ENCODE measurements at places on chromosomes 5 and 9.

DNA sequence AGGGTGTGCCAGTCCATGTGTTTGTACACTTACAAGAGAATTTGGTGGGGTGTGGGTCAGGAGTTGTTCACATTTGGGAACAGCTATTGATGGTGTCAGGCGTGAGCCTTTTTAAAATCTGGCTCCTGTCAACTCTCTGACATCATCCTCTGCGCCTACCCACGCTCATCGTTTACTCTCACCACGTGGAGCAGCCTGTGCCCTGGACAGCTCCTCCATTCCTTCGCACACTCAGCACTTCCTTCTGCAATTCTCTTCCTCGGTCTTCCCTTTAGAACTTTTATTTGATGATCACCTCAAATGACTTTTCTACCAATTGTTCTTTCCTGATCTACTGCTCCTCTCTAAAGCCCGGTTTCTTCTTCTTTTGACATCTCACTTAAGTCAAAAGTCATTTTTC, 42.1 kb upstream of the GNAQ start:
- DNase-seq = no peak

DNA sequence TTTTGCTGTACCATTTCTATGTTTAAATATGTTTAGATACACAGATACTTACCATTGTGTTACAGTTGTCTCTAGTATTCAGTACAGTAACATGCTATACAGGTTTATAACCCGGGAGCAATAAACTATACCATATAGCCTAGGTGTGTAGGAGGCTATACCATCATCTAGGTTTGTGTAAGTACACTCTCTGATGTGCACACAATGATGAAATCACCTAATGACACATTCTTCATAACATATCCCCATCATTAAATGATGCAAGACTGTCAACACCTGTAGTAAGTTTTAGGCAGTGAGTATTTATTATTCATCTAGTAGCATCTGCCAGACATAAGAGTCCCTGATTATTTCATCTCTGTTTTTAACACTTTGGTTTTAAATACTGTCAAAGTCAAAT, 7.3 kb upstream of the DHFR start:
- DNase-seq = no peak

DNA sequence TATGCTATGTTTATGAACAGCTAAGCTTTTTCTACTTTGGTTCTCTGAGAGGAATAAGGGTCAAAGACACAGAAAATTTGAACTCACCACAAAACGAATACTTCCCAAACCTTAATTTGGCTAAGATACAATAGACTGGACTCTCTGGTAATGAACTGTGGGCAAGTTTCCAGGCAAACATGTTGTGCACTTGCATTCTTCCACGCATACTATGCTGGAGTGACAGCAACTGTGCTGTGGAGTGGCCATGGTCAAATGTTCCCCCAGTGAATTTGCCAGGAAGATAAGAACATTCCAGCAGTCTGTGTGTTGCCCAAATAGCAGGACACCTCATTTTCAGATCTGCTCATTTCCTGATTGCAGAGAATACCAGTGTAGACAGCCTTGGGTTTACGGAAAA, 275.3 kb upstream of the IL12B start:
- DNase-seq = no peak

GRCh38 chr5:60563696-60564324, 136.2 kb downstream of the DEPDC1B start:
- DNase-seq = no peak

DNA sequence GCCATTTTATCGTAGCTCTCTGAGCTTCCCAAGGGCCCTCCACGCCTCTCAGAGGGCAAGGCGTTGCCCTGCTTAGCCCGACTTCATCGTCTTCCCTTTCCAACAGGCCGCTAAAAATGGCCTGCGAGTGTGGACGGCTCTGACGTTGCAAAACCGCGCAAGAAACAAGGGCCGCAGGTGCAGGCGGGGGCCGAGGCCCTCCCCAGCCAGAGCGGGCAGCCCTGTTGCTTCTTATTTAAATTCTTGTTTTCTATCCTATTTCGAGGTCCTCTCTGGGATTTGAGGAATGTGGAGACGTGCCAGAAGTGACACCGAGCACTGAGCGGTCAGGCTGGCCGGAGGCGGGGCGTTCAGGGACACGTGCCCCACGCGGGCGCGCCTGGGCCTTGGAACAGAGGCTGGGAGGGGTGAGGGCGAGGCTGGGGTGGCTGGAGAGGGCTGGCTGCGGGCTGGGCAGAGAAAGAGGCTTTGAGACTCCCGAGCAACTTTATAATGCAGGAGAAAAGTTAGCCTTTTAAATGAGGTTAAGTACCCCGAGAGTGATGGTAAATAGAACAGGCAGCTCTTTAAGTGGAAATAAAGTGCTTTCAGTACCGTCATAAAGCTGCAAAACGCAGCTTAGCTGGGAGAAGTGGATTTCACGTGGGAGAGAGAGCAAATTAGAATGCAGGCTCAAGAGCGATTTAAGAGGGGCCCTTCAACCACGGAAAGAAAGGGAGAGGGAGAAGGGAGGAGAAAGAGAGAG, 243.6 kb downstream of the AUH start:
- DNase-seq = no peak

- DNase-seq = peak; percentile 79
Observed at GRCh38 chr5:101977729-101978345, 318.2 kb downstream of the SLCO4C1 start.
